Articular chondrocyte of knee joint (primary cell): ENCODE measurements at places on chromosomes 2 and 18. TPM values are rescaled to one million over a fixed set of nuclear protein-coding genes. Genes with fewer than 3 reads are reported as not detected.

Gene TGFA
- total RNA-seq, result 0.91 and 2.5 TPM in 2 replicates

Gene ZSWIM2
- total RNA-seq, result under 0.01 TPM in 1 of 2 replicates, not detected in the other

Gene C2orf78
- not detected in 2 replicates for total RNA-seq

Gene QPCT
- 10.7 and 17.5 TPM in 2 replicates for total RNA-seq

Gene MALL
- 72.8 and 165 TPM in 2 replicates for total RNA-seq

Gene MDH1B
- 2.3 and 2.7 TPM in 2 replicates for total RNA-seq

Gene SIX3
- total RNA-seq, result not detected in 2 replicates

Gene SNORC
- 0.65 and 1.2 TPM in 2 replicates for total RNA-seq

Gene C1QL2
- total RNA-seq, result not detected in 2 replicates

Gene SLC30A3
- under 0.01 TPM in 1 of 2 replicates, not detected in the other for total RNA-seq

Gene NAT8
- not detected in 2 replicates for total RNA-seq

Gene GRB14
- 0.52 and 0.97 TPM in 2 replicates for total RNA-seq

Gene ARHGAP28
- 36.4 and 38.2 TPM in 2 replicates for total RNA-seq

Gene AQP4
- not detected in 2 replicates for total RNA-seq

Gene GPR75
- 4.2 and 4.5 TPM in 2 replicates for total RNA-seq

Gene NBAS
- 82.2 and 84.2 TPM in 2 replicates for total RNA-seq

Gene CRYGB
- not detected in 2 replicates for total RNA-seq

Gene C2orf42
- 22.2 and 25.9 TPM in 2 replicates for total RNA-seq

Gene VSNL1
- total RNA-seq, result 0.11 and 0.13 TPM in 2 replicates

Gene MORN2
- total RNA-seq, result 26.3 and 30.2 TPM in 2 replicates

Gene PCARE
- not detected in 2 replicates for total RNA-seq

Gene HOXD3
- 3.7 and 6.4 TPM in 2 replicates for total RNA-seq

Gene CD8A
- not detected in 2 replicates for total RNA-seq

Gene MYO5B
- total RNA-seq, result 6.0 and 6.6 TPM in 2 replicates

Gene REG3G
- not detected in 2 replicates for total RNA-seq

Gene RFX8
- total RNA-seq, result 9.0 and 14.4 TPM in 2 replicates

Gene ADGRF3
- total RNA-seq, result under 0.01 and 0.22 TPM in 2 replicates

Gene PRKAG3
- total RNA-seq, result 0.11 and 0.39 TPM in 2 replicates

Gene ZEB2
- total RNA-seq, result 124 and 139 TPM in 2 replicates

Gene MYL12A
- total RNA-seq, result 560 and 622 TPM in 2 replicates

Gene CPO
- total RNA-seq, result 0.32 TPM in 1 of 2 replicates, not detected in the other

Gene FOXI3
- not detected in 2 replicates for total RNA-seq

Gene DPP4
- total RNA-seq, result 36.2 and 81.0 TPM in 2 replicates

Gene CHST10
- 6.4 and 9.3 TPM in 2 replicates for total RNA-seq

Gene USP34
- 136 and 142 TPM in 2 replicates for total RNA-seq

Gene HOXD13
- total RNA-seq, result 0.11 and 0.13 TPM in 2 replicates

Gene TACR1
- 0.11 TPM in 1 of 2 replicates, not detected in the other for total RNA-seq

Gene LRATD1
- under 0.01 and 0.76 TPM in 2 replicates for total RNA-seq

Gene LYPD1
- 0.76 TPM in 1 of 2 replicates, not detected in the other for total RNA-seq
